ENCODE measurements at places on chromosomes 2 and 18.

DNA sequence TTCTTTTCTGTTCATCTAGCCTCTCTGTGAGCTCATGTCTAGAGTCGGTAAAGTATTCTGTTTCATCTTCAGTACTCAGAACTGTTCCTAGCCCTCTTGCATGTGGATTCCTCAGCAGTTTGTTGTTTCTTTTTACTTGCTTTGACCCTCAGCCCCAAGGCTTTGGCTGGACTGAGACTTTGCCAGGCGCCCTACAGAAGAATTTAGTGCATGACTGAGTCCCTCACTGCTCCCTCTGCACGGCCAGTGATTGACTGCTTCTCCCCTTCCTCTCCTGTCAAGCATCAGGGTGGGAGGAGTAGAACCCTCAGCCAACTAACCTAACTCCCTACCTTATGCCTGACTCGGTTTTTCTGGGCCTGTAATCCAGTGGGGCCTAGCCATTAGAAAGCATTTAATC is 109.8 kb downstream of the ESCO1 start:
- no peak for DNase-seq

DNA sequence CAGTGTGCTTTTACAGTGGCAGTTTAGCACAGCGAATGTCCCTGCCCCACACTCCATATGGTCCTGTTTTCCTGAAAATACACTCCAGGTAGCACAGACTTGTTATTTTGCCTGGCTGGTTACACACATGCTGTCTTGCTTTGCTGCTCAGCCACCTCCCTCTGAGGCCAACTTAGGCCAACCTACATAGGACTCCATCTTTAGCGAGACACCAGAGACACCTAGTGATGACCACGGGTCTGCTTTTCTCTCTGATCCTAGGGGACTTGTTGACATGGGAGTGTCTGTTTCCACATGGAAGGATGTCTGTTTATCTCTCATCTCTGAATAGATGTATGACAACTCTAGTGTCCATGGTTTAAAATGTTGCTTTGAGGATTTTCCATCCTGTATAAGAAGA is 43.3 kb downstream of the PLEKHB2 start:
- peak; percentile 59 for DNase-seq

GRCh38 chr2:24910245-24910644 is 9.8 kb downstream of the ADCY3 start:
- DNase-seq = no peak

DNA sequence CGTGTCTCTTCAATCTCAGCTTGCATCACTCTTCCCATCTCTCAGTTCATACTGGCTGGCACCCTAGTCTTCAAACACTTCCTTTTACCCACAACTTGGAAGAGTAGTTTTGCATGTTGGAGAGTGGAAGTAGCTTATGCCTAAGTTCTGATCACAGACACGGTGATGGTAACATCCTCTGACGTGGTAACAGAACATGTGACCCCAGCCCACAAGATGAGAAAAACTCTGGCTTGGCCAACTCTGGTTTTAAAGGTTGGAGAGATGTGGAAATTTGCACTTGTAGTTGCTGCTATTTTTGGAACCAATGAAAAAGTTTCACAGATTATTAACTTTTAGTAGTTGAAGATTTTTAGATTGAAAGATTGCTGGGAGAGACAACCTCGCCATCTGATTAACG is 155.4 kb upstream of the SLC35G4 start:
- DNase-seq = no peak

- DNase-seq = no peak
Observed at GRCh38 chr18:56888978-56889377, 237.8 kb downstream of the WDR7 start.

GRCh38 chr18:5604778-5605177 is 61.0 kb upstream of the EPB41L3 start:
- DNase-seq = no peak

GRCh38 chr2:150640039-150640438 is 152.6 kb upstream of the RND3 start:
- DNase-seq = no peak

DNA sequence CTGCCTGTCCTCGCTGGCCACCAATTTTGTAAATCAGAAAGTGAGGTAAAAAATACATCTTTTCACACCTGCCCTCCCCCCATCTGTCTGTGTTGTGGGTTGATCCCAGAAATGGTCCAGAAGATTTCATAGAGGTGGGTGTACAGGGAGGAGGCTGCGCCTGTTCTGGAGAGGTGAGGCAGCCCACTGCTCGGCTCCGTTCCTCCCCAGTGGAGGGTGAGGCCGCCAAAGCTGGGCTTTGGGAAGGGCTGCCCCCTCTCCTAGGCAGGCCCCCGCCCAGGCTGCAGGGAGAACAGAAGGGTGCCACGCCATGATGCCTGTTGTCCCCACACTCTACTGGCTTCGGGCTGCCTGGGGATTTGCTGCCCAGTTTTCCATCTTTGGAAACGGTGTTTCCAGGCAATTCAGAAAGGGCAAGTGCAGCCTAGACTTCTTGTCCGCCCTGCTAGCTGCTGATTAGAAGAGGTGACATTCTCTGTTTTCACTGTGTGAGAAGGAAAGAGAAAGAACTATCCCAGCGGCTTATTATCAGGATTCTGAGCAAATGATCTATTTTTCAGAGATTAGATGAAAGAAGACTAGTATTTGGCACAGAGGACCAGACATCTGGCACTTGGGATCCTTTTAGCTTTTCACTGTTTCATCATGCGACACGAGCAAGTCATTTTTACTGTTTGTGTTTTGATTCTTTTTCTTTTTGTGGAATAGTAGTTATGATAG is 18.7 kb downstream of the SMARCAL1 start:
- DNase-seq = peak; percentile 32

DNA sequence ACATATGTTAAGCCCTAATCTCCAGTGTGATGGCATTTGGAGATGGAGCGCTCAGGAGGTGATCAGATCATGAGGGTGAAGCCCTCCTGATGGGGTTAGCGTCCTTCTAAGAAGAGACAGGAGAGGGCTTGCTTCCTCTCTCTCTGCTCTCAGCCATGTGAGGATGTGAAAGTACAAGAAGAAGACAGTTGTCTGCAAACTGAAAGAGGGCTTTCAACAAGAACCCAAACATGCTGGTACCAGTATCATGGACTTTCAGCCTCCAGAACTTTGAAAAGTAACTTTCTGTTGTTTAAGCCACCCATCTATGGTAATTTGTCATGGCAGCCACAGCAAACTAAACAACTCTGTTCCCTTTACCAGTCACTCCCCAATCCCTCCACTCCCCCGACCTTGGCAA is 47.4 kb downstream of the CACNB4 start:
- DNase-seq = no peak

DNA sequence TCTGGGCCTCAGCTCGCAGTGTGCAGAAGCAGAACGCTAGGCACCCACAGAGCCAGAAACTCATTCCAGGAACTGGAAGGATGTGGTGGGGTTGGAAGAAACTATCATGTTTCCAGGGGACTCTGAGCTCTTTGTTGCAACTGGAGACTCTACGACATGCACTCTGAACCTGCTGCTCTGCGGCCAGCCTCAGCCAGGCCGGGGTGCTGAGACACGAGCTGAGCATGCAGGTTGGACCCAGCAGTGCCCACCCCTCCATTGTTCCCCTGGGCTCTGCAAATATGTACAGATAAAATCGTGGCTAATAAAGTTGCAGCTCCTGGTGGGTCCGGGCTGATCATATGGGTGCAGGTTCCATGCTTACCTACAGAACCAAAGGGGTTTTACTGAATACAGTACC is 37.6 kb upstream of the ARL4C start:
- no peak for DNase-seq

DNA sequence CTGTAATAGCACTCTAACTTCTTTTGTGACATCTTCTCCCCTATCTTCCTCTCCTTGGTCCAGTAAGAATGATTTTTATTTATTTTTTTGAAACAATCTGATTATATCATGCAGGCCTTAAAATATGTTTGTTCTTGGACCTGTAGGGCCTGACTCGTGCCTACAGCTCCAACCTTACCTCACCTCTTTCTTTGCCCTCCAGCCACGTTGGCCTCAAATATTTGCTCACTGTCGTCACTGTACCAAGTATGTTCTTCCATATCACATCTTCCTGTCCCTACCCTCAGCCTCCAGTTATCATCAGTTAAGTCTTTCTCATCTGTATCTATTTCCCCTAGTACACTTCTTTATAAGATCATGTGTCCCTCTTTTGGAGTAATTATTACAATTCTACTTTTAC is 125.5 kb downstream of the CDH7 start:
- DNase-seq = no peak

DNA sequence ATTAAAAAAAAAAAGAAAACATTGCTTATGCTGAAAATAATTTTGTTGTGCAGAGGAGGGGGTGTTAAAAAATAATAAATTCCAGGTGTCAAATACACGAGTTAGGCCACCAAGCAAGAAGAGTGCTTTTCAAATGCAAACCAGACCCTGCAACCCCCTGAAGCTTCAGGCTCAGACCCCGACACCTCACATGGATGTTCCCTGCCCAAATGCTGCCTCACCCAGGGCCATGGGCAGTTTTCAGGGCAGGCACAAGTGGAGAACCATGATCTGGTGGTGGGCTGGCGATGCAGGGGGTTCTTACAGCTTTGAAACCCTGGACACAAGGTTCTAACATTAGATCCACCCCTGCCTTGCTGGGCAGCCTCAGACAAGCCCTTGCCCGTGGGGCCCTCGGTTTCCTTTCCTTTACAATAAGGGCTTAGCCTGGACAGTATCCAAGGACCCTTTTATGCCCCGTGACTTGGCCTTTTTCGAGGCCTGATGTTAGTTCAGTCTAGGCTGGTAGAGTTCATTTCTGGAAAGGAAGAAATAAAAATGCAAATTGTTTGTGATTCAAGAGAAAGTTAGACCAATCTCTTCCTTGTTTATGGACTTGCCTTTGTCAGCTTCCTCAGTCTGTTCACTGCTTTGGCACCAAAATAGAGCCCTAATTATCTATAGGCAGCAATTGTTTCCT is 168.7 kb downstream of the DDX1 start:
- DNase-seq = no peak

DNA sequence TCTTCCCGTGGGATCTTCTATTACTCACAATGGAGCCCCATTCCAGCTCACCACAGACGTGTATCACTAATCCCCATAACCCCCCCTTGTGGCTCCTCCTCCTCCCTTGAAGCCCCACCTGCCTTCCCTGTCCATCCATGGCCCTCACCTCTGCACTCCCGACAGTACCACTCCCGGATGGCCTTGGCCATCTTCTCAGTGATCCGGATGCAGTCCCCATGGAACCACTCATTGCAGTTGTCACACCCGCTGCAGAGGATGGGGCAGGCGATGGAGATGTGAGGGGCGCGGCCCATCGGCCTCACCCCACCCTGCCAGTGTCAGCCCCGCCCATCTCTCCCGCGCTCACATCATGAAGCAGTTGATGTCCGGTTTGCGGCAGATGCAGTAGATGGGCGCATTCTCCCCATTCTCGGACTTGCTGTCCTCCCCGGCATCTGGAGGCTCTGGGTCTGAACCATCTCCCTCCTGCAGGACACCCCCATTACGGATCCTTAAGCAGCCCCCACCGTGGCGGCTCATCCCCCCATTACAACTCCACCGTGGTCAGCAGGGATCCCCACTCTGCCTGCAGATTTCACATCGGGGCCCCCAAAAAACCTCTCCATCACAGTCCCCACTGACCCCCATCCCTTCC is 983 bp downstream of the CXXC1 start:
- no peak for DNase-seq

DNA sequence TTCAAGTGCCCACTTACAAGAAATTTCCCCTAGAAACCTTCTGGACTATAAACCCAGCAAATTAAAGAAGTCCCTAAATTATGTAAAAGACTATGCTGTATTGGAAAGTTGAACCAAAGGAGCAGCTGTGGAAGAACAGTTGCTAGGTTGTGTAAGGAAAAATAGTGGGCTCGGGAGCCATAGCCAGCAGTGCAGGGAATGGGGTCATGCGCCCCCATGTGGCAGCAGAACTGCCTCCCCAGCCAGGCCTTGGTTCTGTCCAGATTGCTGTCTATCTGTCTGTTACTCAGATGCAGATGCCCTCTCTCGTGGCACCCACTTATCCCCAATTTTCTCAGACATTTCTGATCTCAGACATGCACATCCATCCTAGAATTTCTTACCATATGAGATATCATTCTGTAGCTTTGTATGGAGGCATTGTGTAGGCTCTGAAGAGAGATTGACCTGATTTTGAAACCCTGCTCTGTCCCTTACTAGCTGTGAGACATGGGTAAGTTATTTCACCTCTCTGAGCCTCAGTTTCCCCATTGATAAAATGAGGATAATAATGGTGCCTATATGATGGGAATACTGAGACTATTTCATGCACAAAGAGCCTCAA is 258.3 kb downstream of the SS18 start:
- DNase-seq = peak; percentile 74

DNA sequence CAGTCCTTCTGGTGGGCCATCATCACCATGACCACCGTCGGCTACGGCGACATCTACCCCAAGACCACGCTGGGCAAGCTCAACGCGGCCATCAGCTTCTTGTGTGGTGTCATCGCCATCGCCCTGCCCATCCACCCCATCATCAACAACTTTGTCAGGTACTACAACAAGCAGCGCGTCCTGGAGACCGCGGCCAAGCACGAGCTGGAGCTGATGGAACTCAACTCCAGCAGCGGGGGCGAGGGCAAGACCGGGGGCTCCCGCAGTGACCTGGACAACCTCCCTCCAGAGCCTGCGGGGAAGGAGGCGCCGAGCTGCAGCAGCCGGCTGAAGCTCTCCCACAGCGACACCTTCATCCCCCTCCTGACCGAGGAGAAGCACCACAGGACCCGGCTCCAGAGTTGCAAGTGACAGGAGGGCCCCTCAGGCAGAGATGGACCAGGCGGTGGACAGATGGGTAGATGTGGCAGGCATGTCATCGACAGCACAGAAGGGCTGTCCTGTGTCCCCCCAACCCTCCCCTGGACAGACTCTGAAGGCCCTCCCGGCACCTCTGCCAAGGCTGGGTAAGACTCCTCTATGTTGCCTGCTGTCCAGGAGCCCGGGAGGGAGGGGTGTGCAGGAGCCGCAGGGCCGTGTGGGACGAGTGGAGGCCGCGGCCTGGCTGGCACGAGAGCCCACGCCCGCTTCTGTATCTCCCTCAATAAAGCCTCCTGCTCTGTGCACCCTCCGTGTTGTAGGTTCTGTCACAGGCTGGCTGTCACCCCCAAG is 2.0 kb downstream of the KCNF1 start:
- DNase-seq = no peak

- no peak for DNase-seq
Observed at GRCh38 chr18:34114996-34115395, 109.7 kb downstream of the NOL4 start.

DNA sequence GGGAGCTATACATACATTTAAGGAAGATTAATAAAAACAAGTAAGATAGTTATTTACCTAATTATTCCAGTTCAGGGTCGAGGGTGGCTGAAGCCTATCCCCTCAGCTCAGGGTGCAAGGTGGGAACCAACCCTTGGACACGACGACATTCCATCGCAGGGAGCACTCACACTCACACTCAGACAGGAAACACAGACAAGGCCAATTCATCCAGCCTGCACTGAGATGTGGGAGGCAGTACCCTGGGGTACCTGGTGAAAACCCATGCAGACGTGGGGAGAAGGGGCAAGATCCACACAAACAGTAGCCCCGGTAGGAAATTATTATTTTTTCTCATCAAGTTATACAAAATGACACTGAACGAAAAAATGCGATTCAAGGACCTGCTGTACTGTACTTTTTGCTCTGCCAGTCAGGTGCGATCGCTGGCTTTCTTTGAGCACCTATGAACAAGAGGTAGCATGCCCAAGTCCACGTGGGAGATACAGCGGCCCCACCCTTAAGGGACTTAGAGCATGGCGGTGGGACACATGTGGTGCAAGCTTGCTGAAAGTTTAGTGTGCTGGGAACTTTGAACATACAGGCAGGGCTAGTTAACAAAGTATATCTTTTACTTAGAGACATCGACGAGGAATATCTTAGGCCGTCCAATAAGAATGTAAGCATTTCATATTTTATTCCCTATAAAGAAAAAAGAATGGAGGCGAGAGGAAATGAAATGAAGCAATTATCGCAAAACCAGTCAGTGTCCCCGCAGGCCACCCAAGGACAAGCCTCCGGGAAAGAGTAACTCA is 624 bp downstream of the METTL8 start:
- peak; percentile 13 for DNase-seq

Measured in Ammon's horn (tissue), 1 donor.